GM23338 (cell line): ENCODE measurements at places on chromosomes 3 and 15. TPM values are rescaled to one million over a fixed set of nuclear protein-coding genes. Genes with fewer than 3 reads are reported as not detected.
A peak's percentile ranks its signal among the peaks of the same experiment; 100 is the strongest.

DNA sequence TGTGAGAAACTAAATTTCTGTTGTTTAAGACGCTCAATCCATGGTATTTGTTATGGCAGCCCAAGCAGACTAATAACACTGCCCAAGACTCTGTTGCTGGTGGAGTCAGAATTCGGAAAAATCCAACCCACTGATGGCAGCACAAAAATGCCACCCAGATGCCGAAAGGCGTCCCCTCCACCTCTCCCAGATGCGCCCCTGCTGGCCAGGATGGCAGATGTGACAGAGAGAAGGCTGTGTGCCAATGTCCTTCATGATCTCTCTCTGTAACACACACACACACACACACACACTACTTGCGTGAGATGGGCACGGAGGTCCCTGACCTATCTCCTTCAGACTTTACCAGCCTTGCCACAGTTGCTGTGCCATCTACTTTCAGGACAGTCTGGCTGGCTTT, 10.9 kb upstream of the LYSMD4 start:
- H3K27ac ChIP-seq, result no peak overlapping the region
- no peaks in the 10 kb centered on the region for H3K27me3 ChIP-seq
- H3K4me3 ChIP-seq, result no peak overlapping the region
- peak; percentile 35 for DNase-seq
- H3K36me3 ChIP-seq, result no peaks in the 10 kb centered on the region

DNA sequence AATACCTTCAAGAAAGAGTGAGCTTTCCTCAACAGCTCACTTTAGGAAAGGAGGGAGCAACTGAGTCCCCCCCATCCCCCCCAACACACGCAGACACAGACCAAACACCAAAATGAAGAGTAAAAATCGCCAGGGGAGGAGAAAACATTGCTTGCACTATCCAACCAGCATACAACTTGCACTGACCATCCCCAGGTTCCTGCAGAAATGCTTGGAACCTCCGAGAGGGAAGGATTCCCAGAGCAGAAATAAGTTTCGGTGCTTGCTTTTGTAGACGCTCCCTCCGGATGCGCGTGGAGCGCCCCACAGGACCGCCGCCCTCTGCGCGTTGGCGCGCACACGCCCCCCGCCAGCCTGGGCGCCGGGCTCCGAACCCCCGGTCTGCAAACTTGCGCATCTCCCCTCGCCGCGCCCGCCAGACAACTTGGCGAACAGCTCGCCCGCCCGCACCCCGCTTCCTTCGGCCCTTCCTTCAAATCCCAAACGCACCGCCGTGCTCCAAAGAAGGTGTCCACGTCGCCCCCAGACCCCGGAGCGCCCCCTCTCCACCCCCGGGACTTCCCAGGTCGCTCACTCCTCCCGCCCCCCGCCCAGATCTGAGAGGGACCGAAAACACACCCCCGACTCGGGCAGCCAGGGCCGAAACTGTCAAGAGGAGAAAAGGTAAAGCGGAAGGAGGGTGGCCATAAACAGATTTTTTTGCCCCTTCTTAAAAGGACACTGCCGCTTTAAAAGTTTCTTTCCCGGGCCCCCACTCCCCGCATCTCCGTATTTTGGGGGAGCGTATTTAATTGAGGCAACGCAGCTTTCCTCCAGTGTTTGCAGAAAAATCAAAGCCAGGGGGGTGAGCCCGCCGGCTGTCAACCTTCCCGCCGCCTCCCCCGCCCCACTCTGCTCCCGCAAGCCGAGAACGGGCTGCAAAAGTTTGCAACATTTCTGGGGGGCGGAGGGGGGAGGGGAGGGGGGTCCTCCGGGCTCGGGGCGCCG, 859 bp downstream of the RORA start:
- peak overlapping the region; percentile 92 for H3K4me3 ChIP-seq
- peaks cover 24% of the 10 kb centered on the region for H3K27me3 ChIP-seq
- H3K4me1 ChIP-seq, result peaks cover 36% of the 10 kb centered on the region
- peak; percentile 51 for DNase-seq
- H3K27ac ChIP-seq, result no peak overlapping the region

GRCh38 chr3:141051443-141052200, 475 bp downstream of the SPSB4 start:
- H3K27ac ChIP-seq, result no peak overlapping the region
- H3K36me3 ChIP-seq, result no peaks in the 10 kb centered on the region
- DNase-seq, result peak; percentile 73
- peaks cover 3% of the 10 kb centered on the region; the same call in 1 of the 2 replicates for H3K4me1 ChIP-seq
- H3K4me3 ChIP-seq, result peak overlapping the region; percentile 99
- H3K27me3 ChIP-seq, result peaks cover 42% of the 10 kb centered on the region

GRCh38 chr3:183475016-183475763, 46.8 kb upstream of the MCF2L2 start:
- no peaks in the 10 kb centered on the region for H3K36me3 ChIP-seq
- H3K4me1 ChIP-seq, result peaks cover 5% of the 10 kb centered on the region; the same call in 1 of the 2 replicates
- H3K4me3 ChIP-seq, result no peak overlapping the region
- DNase-seq, result no peak

DNA sequence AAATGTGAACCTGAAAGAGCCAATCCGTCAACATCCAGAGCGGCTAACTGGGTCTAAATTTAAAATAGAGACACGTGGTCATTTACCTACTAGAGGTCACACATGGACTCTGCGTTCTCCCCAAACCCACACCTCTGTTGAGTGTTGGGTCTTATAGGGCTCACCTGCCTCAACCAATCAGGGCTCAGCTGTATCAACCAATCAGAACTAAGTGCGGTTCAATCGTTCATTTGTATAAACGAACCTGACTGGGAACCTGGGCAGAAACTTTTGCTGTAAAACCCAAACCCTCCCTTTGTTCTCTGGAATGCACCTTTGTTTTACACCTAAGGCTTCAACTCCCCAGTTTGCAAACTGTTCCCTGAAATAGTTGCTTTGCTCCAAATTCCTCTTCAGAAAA, 8.9 kb downstream of the DNAAF4 start:
- H3K36me3 ChIP-seq, result no peaks in the 10 kb centered on the region
- DNase-seq, result peak; percentile 45
- no peaks in the 10 kb centered on the region; the same call in 1 of the 2 replicates for H3K4me1 ChIP-seq

GRCh38 chr3:39108200-39108710, 775 bp downstream of the TTC21A start:
- H3K4me3 ChIP-seq, result peak overlapping the region; percentile 98
- no peaks in the 10 kb centered on the region for H3K27me3 ChIP-seq
- no peak for DNase-seq
- H3K27ac ChIP-seq, result no peak overlapping the region
- H3K4me1 ChIP-seq, result no peaks in the 10 kb centered on the region

DNA sequence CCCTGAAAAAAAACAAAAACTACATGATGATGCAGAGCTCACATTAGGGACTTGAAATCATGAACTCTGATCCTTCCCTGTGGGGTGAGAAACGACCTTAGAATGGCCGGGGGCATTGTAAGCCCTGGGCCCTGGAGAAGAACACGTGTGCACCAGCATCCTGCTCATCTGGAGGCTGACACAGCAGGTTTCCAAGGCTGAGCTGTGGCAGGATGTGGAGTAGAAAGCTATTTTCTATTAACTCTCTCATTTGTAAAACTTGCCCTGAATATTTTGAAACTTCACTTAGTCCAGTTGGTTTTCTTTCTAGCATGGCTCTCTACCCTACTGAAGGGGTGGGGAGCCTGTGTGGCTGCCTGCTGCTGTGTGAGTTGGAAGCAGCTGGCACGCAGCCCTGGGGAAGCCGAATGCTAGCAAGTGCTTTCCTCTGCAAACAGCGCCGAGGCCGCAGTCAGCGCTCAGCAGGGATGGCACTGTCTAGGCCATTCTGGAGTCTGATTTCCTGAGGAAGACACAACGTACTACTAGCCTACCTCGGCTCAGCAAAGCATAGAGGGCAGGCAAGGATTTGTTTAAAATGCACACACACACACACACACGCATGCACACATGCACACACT, 58.0 kb downstream of the GABRG3 start:
- no peak for DNase-seq
- H3K27ac ChIP-seq, result no peak overlapping the region
- no peaks in the 10 kb centered on the region for H3K36me3 ChIP-seq
- no peak overlapping the region for H3K4me3 ChIP-seq
- H3K4me1 ChIP-seq, result no peaks in the 10 kb centered on the region

GRCh38 chr3:78659386-78659987, 1108.3 kb downstream of the ROBO1 start:
- H3K27me3 ChIP-seq, result no peaks in the 10 kb centered on the region
- no peak overlapping the region for H3K27ac ChIP-seq
- H3K4me3 ChIP-seq, result no peak overlapping the region
- H3K36me3 ChIP-seq, result no peaks in the 10 kb centered on the region

- peak overlapping the region; percentile 77 for H3K4me3 ChIP-seq
- no peak for DNase-seq
- H3K27me3 ChIP-seq, result no peaks in the 10 kb centered on the region
- H3K27ac ChIP-seq, result no peak overlapping the region
- H3K4me1 ChIP-seq, result peaks cover 26% of the 10 kb centered on the region
Observed at GRCh38 chr3:135965129-135965505, 411 bp upstream of the PPP2R3A start.

GRCh38 chr3:1026395-1026794, 66.4 kb upstream of the CNTN6 start:
- no peaks in the 10 kb centered on the region for H3K4me1 ChIP-seq
- H3K36me3 ChIP-seq, result no peaks in the 10 kb centered on the region

DNA sequence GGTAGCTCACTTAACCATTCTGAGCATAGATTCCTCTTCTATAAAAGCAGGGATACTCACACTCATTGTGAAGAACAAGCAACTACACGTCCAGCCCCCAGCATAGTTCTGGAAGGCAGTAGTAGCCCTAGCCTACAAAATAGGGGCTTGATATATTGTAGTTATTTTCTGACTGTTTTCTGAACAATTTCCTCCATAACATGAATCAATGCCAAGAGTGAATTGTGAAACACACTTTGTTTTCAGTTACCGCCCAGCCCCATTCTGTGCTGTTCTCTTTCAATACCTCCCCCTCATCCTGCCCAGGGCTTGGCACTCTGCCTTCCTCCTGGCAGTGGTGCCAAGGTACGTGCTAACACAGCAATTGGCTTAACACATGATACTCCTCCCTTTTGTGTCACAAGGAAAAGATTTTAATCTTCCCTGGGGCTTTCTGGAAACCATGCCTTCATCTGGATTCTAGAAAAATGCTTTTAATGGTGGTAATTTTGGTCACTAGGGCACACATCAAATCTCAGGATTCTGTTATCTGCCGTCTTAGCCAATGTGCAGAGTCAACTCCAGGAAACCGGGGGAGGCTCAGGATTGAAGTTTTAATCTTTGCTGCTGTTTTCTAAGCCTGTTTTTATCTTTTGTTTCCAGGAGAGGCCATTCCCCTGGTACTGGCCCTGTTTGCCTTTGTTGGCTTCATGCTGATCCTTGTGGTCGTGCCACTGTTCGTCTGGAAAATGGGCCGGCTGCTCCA, 37.2 kb downstream of the IL20RB start:
- H3K27me3 ChIP-seq, result no peaks in the 10 kb centered on the region
- H3K4me3 ChIP-seq, result no peak overlapping the region
- H3K36me3 ChIP-seq, result no peaks in the 10 kb centered on the region

DNA sequence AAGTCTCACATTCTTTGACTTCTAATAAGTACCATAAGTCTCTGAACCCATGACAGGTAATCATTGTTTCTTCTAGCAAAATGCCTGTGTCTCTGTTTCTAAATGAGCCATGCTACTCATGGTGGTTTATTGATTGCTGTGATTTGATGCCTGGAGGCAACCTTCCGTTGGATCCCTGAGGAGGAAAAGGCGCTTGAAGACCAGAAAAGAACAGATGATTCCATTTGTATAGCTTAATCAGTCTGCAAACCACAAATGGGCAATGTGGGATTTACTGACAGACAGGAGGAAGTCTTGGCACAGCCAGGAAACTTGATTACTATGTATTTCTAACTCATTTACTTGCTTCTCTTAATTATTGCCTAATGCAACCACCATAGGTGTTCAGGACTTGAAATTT, 103.1 kb upstream of the MRPL3 start:
- H3K36me3 ChIP-seq, result no peaks in the 10 kb centered on the region
- no peaks in the 10 kb centered on the region for H3K4me1 ChIP-seq
- no peak overlapping the region for H3K27ac ChIP-seq

DNA sequence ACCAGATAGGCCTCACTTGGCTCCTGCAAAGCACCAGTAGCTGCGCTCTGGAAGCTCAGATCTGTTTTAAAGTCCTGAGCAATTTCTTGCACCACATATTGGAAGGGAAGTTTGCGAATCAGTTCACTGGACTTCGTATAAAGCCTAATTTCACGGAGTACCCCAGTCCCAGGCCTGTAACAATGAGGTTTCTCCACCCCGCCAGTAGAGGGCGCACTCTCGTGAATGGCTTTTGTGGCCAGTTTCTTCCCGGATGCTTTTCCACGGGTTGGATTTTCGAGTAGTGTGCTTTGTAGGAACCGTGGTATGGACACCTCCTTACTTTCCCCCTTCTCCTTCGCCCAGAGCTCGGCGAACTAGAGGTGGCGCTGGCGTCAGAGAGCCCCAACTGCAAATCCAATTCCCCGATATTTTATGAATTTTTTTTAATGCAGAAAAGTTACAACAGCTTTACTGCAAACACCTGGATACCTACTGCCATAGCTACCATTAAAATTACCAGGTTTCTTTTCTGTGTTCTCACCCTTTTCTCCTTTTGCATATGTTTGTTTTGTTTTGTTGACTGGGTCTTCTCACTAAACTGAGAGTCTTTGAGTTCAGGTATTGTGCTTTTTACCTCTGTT, 13.3 kb downstream of the RARB start:
- no peaks in the 10 kb centered on the region for H3K27me3 ChIP-seq
- no peak overlapping the region for H3K4me3 ChIP-seq
- peaks cover 3% of the 10 kb centered on the region; the same call in 1 of the 2 replicates for H3K4me1 ChIP-seq
- no peak overlapping the region for H3K27ac ChIP-seq
- H3K36me3 ChIP-seq, result no peaks in the 10 kb centered on the region

- H3K27ac ChIP-seq, result no peak overlapping the region
- no peak overlapping the region for H3K4me3 ChIP-seq
- H3K36me3 ChIP-seq, result no peaks in the 10 kb centered on the region
- H3K4me1 ChIP-seq, result peaks cover under 1% of the 10 kb centered on the region
- no peak for DNase-seq
Observed at GRCh38 chr3:157059181-157059580, 100.8 kb downstream of the CCNL1 start.

Gene DLL4
- 0.64 and 0.99 TPM in 2 replicates for polyA plus RNA-seq

Gene FILIP1L
- 1.3 and 1.6 TPM in 2 replicates for polyA plus RNA-seq

Gene CGGBP1
- 45.3 and 55.5 TPM in 2 replicates for polyA plus RNA-seq

Gene SLC22A13
- polyA plus RNA-seq, result 0.13 and 0.26 TPM in 2 replicates

Gene SERPINI2
- 0.57 and 0.68 TPM in 2 replicates for polyA plus RNA-seq
